ENCODE measurements at places on chromosomes 5 and 9.

- DNase-seq = no peak
Observed at GRCh38 chr5:10503997-10504793, 59.7 kb upstream of the ANKRD33B start.

DNA sequence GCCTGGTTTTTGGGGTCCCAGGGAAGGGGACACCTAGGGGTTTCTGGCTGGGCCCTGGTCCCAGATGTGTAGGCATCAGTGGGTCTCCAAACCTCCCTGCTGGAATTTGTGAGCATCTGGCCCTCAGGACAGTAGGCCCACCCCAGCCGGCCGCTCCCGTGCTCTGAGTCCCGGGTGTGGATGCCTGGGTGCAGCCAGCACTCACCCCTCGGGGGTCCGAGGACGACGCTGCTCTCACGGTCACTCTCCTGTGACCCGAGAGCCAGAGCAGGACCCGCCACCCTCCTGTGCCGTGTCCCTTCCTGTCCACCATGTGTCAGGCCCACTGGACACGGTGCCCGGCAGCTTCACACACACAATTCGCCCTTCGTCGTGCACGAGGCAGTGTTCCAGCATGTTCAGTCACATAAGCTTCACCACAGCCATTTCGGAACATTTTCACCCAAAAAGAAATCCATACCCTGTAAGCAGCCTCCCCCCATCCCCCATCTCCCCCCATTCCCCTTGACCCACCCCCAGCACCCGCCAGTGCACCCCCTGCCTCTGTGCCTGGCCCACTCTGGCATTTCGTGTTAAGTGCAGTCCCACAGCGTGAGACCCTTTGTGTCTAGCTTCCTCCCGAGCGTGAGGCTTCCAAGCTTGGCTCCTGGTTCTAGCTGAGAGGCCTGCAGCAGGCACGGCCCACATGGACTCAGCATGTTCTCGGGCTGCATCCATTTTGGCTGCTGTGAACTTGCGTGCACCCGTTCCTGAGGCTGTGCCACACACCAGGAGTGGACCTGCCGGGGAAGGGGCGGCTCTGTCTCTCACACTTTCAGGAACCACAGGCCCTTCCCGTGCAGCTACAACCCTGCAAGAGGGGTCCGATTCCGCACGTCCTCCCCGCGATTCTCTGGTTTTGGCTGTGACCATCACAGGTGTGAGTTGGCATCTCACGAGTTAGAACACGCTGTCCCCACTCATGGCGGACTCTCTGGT, 40.5 kb downstream of the NKD2 start:
- DNase-seq = no peak

- DNase-seq = no peak
Observed at GRCh38 chr5:23675456-23675855, 168.0 kb downstream of the PRDM9 start.

GRCh38 chr9:133693703-133694529, 44.2 kb downstream of the SARDH start:
- no peak for DNase-seq

DNA sequence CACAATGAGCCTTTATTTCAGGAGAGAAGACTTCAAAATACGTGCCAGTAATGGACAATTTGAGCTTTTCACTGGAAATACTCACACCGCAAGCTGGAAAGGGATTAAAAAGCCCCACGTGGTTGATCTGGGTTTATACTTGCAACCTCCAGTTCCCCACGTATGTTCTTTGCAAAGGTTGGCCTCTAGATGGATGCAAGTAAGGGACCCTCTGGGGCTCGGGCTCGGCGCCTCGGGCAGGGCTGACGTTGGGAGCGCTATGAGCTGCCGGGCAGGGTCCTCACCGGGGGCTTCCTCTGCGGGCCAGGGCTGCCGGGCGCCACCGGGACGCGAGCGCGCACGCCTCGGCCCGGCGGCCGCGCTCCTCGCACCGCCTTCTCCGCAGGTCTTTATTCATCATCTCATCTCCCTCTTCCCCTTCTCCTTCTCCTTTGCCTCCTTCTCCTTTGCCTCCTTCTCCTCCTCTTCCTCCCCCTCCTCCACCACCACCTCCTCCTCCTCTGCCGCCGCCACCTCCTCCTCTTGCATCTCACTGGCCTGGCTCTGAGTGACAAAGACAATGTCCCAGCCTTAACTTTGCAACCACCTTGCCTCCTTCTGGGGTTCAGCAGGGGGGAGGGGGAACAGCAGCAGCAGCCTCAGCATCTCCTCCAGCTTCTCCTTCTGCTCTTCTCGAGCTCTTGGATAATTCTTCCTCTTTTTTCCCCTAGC, 701 bp upstream of the ZNF462 start:
- DNase-seq = no peak

DNA sequence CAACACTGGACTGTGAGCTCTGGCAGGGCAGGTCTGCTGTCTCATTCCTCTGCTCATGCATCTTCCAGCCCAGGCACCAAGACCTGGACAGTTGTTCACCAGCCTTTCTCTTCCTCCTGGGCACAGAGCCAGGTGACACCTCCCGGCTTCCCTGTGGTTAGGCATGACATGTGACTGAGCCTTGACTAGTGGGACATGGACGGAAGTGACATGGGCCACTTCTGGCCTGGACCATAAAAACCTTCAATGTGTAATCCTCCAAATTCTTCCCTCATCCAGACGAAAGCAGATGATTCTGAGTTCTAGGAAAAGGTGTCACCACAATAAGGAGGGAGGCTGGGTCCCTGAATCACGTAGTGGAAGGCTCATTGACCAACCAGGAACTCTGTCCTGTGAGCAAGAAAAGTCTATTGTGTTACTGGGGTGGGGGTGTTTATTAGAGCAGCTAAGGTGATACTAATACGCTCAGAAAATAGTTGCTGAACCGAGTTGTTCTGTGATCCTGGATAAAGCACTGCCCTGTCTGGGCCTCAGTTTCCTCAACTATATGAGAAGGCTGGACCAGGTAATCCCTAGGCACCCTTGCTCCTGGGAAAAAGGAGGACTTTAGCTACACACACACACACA, 26.6 kb upstream of the CRB2 start:
- no peak for DNase-seq

GRCh38 chr5:45532826-45533624, 163.2 kb downstream of the HCN1 start:
- no peak for DNase-seq

DNA sequence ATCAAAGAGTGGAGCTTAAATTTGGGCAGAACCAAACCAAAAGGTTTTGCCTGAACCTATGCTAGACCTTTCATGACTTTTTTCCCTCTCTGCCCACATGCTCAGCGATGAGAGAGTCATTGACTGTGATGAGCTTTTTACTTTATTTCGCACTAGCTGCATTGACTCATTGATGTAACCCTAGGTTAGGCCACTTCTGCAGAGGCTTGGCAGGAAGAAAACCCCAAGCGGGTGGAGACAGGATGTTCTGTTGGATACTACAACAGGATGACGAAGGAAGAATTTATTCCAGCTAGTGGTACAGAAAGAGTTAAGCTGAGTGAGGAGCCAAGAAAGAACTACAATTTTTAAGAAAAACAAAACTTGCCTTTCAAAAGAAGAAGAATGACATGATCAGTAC, 18.4 kb downstream of the AGXT2 start:
- no peak for DNase-seq

GRCh38 chr5:72149742-72150141, 42.5 kb downstream of the MAP1B start:
- DNase-seq = no peak

GRCh38 chr9:95528908-95529502, 12.2 kb upstream of the PTCH1 start:
- DNase-seq = no peak

DNA sequence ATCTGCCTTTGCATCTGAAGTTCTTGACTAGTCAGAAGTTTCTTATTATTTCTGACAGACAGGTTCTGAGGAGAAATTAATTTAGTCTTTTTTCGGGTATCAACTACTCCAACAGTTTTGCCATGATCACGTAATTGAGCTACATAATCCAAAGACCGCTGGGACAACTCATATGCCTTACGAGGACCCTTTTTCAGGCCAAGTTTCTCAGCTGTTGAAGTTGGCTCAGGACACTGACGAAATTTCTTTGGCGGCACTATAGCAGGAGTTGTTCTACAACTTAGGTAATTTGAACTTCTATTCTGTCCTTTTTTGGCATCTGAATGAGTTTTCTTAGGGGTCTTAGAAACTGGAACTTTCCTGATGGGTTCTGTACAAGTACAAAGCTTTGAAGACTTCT, 27.2 kb downstream of the SETX start:
- no peak for DNase-seq

DNA sequence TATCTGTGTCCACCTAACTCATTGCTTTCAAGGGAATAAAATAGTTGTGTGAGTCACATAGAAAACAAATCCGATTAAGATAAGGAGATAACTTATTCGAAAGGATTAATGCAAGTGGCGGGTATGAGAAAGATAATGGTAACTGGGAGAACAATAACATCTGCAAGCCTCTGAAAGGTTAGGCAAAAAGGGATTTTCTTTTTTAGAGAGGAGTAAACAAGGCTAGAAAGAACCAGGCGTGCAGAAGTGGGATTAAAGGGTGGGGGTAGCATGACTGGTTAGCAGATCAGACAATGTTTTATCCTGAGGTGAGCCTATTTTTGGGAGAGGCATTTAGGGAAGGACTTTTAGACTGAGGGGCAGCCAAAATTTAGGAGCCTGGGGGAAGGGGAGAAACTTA, 34.7 kb upstream of the JMY start:
- no peak for DNase-seq

- DNase-seq = no peak
Observed at GRCh38 chr5:96331681-96332361, 101.2 kb downstream of the PCSK1 start.

GRCh38 chr5:124237206-124237695, 509.2 kb downstream of the ZNF608 start:
- no peak for DNase-seq

GRCh38 chr9:79812507-79813257, 240.9 kb downstream of the TLE4 start:
- DNase-seq = no peak

- DNase-seq = no peak
Observed at GRCh38 chr5:129063483-129064113, 31.0 kb upstream of the ISOC1 start.

DNA sequence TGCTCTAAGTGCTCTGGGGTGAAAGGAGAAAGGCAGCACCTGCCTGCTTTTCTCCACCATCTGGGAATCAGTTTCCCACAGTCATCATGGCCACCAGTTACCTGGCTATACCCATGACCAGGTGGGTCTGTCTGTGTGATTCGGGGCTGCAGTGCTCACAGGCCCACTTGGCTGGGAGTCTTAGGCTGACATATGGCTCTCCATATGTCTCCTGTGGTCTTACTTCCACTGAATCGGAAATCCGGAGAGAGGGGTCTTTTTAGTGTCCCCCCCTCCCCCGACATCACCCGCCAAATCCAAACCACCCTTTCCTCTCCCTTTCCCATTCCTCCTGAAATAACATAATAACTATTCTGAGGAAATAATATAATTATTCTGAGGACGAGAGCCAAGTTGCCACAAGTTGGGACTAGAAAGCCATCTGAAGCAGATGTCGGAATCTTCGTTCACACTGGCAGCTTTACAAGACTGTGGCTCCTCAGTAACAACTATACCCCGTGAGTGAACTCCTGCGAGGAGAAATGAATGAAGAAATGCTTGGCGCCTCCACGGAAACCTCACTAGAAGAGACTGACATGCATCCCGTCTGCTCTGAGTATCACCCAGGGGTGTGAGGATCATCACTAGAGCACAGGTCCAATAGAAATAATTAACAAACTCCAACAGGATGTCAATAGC, 143.4 kb downstream of the MYO10 start:
- DNase-seq = no peak

DNA sequence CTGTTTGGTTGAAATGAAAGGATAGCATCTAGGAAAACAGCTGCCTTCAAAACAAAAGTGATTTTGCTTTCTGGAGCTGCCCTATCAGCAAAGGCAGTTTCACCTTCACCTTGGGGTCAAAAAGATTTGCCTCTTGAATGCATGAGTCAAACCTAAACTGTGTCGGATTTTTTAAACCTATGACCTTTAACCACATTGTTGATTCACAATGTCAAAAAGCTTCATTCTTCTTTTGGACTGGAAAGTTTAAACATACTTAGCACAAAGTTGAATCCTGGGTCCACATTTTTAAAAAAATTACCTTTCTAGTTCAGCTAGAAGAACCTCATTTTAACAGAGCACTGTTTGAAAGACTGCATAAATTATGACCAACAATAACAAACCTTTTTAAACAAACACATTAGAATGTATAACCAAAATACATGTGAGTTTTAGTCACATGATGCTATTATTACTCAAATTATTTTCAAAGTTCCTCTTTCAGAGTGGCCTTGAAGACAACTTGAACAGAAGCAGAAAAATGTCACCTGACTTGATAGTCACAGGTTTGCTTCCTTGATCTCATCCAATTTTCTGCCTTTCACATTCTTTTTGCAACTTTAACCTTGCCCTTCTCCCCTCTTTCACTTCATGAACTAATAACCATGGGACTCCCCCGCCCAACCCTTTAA, 109.7 kb upstream of the LHFPL2 start:
- no peak for DNase-seq

All from stimulated activated CD4-positive, alpha-beta T cell treated with anti-CD3 and anti-CD28 coated beads, Interleukin-1b, Interleukin-23, amount 100 ng/mL, for 1 hour (primary cell).